ENCODE measurements at places on chromosomes 16 and 17.

DNA sequence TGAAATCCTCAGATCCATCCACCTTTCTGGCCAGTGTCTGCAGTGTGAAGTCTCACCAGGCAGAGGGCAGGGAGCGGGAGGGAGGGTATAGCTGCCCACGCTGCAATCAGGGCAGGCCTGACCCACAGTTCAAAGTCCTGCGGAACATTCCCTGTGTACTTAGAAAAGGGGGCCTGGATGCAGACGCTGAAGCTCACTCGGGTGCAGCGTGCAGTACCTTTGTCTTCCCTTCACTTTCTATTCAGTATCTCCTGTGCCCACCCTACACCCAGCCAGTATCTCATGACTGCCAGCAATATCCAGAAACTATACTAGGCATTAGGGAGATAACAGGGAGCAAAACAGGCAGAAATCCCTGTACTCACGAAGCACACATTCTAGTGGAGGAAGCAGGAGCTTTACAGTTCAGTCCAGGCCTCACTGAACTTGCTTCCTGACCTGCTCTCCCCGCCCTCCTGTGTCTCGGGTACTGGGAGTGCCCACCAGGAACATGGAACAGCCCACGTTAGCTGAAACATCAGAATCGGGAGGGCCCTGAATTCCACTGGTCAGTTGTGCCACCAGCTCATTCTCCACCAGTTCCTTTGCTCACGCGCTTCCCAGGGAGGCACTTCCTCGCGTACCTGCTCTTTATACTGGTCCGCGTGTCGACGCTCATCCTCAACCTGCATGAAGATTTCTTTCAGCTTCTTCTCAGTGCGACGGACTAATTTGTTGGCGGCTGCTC, 42.2 kb downstream of the NDEL1 start:
- no peak for DNase-seq

DNA sequence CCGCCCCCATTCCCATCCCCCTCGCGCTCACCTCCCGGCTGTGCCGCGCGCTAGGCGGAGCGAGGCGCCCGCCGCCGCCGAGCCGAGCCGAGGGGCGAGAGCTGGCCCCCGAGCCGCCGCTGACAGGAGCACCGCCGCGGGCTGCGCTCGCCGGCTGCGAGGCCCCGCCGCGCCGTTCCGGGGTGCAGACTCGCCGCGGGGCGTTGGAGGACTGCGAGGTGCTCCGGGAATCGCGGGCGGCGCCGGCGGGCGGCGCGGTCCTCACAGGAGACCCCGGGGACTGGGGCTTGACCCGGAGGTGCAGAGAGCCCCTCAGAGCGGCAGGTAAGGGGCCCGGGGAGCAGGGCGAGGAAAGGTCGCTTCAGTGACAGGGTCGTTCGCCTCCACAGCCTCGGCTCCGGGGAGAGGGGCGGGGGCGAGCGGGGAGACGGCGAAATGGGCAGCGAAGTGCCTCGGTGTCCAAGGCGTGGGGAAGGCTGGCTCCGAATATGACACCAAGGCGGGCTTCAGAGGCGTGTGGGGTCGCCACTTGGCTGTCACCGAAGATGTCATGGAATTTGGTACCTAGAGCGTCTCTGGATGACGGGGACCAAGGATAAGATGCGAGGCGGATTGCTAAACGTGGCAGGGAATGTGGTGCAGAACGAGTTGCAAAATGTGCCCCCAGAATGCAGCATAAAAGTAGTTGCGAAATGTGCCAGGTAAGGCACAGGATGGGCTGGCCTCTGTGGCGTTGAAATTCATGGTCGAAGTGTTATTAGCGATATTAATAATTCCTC, 580 bp downstream of the TANC2 start:
- peak; percentile 21 for DNase-seq

- no peak for DNase-seq
These were observed 3.2 kb downstream of the CSF3 start for GRCh38 chr17:40018211-40019121.

- no peak for DNase-seq
These were observed 11.2 kb upstream of the ACSF2 start for GRCh38 chr17:50414808-50415207.

All from SK-N-DZ (cell line).